ENCODE measurements at places on chromosomes 4 and X.

DNA sequence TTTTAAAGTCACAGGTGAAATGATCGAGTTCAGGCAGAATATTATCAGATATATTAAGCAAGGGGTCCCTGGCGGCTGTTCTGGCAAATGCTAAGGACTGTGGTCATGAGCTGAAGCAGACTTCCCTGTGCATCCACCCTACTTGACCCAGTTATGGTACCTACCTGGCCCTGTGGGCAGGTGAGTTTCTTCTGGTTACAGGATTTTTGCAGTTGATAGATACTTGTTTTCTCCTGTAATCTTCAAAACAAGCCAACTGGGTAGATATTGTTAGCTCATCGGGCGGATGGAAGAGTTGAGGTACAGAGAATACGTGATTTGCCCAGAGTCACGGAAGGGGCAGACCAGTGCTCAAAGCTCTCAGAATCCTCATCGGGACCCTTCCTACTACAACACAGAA is 18.5 kb upstream of the PROM1 start:
- no peak for DNase-seq

DNA sequence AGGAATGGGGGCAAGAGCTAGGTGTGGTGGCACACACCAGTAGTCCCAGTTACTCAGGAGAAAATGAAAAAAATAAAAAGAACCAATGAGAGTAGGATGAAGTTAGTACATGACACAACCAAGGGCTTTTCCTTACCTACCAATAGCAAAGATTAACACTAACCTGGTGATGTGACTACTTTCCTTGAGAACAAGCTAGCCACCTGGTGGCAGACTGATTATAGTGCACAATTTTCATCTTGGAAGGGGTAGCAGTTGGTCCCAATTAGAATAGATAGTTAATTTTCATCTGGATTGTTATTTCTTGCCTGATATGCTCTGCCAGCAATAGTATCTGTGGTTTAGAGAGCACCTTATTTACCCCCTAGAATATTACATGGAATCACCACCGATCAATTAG is 1216.8 kb upstream of the PABPC4L start:
- DNase-seq: peak; percentile 24

GRCh38 chr4:89952458-89952857 is 57.8 kb downstream of the MMRN1 start:
- DNase-seq: no peak

- DNase-seq: no peak
Observed at GRCh38 chr4:26227601-26228229, 93.1 kb upstream of the RBPJ start.

DNA sequence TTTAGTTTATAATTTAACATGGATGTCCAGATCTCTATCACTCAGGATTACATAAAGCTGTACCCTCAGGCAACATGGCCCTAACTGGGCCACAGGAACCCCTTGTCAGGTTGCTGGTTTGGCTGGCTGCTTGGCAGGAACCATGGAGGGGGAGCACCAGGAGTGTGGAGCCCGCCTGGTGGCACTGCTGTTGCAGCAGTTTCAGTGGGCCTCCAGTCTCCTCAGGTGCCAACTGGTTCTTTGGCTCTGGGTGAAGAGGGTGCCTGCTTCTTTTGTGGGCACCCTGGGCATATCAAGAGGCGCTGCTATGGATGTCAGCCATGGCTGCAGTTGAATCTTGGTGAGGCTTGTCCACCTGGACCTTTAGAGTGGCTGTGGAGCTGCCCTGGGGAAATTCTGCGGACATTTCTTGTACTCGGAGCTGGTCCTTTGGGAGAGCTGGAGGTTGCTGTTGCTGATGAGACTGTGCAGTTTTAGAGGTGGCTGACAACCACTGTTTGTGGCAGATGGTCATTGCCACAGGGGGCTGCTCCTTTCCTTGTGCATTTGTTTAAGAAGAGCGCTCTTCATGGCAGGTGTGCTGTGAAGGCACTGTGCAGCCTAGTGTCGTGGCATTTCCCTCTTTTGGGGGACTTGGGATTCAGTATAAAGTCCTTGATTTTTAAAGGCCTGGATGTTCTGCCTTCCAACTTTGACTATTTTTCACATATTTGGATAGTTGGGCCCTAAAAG is 10.3 kb upstream of the SMIM14 start:
- no peak for DNase-seq

DNA sequence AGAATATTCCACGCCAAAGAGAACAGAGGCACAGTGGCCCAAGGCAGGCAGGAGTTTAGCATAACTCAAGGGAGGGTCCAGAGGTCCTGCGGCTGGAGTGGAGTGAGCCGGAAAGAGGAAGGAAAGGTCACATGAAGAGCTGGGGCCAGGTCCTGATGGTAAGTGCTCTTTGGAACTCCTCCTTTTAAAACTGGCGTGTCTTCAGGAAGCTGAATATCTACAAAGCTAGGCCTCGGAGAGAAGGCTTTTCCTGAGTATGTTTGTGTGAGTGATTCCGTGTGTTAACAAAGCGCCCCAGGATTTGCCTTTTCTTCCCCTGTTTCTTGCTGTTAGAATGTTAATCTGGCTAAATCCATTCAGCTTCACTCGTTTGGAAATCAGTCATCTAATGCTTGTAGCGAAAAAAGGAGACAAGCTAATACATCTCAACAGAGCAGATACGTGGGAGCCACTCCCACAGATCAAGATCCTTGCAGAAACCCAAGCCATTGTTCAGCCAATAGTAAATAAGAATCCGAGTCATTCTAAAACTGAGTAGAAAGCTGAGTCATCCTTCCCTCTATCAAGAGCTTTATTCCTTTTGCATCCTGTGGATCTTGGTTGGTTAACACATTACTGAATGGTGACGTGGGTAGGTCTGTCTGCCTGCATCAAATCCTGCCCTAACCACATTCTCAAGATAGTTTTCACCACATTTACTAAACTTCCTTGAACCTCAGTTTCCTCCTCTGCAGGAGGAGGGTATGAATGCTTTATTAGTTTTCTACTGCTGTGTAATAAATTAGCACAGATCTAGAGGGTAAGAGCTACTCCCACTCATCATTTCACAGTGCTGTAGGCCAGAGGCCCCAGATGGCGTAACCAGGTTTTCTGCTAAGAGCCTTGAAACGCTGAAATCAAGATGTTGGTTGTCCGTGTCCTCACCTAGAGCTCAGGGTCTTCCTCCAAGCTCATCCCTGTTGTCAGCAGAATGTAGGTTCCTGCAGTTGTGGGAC is 43.2 kb upstream of the RBM47 start:
- DNase-seq: peak; percentile 97

DNA sequence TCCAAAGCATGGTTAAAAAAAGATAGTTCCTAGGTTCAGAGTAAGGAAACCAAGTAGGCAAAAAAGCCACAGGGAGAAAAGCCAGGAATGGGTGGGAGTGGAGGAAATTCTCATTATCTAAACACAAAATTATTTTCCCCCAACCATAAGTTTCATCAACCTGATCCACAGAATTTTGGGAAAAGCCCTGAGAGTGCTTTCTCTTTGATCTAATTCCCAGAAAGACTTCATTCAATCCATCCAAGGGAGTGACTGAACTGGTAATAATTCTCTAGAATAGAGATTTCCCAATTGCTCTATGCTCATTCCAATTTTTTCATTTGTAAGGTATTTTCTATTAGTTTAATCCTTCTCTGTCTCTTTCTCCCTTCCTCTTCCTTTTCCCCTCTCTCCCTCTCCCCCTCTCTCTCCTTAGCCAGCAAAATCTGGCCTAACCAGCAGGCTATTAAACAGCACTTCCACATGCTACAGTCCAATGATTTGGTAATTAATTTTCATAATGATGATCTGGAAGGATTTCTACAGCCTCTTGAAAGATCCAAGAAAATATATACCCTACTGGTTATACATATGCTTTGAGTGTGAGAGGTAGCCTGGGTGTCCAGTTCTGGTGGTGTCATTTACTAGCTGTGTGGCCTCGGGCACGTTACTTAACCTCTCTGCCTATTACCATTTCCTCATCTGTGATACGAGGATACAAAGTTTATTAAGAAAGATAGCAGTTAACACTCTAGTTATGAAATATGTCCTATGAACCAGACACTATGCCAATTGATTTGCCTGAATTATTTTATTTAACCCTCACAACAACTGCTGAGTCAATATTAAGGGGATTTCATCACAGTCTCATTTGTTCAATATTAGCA is 251.5 kb upstream of the RASGEF1B start:
- DNase-seq: no peak

- DNase-seq: peak; percentile 25
Observed at GRCh38 chrX:52082578-52082977, 13.6 kb upstream of the MAGED4B start.

DNA sequence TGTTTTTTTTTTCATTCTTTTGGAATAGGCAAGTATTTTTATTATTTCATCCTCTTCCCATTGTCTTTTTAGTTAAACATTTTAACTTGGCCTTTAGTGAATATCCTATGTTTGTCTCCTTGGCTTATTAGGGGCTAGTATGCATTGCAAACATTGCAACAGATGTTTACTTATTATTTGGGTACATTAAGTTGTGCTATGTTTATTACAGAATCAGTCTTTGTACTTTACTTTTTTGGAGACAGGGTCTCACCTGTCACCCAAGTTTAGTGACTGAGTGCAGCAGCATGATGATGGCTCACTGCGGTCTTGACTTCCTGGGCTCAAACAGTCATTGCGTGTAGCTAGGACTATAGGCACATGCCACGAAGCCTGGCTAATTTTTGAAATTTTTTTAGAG is 51.1 kb upstream of the NUDT6 start:
- no peak for DNase-seq

- peak; percentile 82 for DNase-seq
Observed at GRCh38 chrX:24395775-24396174, 35.3 kb downstream of the SUPT20HL1 start.

DNA sequence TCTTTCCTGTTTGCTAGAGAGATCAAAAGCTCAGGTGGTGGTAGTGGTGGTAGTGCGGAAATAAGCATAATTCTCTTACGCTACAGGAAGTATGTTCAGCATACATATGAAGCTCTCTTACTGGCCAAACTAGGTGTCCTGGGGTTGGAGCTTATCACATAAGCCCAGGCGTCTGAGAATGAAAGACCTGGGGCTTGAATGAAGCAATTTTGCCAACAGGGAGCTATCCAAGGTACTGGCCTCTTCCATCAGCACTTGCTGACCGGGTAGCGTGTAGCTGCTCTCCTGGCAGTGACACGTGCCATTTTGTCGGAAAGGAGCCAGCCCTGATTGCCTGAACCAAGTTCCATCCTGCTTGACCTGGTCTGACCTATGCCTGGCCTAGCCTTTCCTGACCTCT is 65.9 kb upstream of the HPF1 start:
- DNase-seq: peak; percentile 61

GRCh38 chr4:155690044-155690837 is 23.6 kb downstream of the GUCY1A1 start:
- DNase-seq: no peak

- DNase-seq: no peak
Observed at GRCh38 chr4:99736846-99737245, 79.2 kb upstream of the C4orf54 start.

DNA sequence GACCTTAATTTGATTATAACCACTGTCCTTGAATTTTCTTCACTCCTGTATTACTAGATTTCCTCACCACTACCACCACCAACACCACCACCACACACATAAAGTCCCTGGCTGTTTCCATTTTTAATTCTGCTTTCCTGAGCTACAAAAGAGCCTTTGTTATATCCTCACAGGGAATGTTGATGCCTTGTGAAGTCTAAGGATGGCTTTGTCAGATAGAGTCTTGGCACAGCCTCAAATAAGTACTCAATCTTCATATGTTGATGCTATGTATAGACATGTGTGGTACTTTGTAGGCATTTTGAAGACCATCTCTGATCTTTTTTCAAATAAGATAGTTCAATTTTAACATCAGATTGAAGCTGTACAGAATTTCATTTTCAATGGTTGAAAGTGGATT is 1016.7 kb upstream of the LCORL start:
- no peak for DNase-seq

DNA sequence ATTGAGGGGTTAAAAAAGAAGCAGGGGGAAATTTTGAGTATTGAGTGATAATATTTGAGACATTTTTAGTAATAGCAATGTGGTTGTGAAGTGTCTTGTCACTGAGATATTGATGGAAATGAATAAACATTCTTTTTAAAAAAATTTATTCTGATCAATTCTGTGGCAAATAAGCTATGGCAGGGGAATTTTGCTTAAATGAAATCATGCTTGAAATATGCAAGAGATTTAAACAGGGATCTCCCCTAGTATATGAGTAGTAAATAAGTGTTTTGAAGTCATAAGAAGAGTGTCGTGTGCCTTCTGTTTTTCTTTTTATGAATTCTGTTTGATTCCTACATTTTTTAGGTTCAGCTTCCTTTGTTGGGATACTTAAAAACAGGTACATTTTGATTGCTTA is 23.2 kb downstream of the IL15 start:
- no peak for DNase-seq

DNA sequence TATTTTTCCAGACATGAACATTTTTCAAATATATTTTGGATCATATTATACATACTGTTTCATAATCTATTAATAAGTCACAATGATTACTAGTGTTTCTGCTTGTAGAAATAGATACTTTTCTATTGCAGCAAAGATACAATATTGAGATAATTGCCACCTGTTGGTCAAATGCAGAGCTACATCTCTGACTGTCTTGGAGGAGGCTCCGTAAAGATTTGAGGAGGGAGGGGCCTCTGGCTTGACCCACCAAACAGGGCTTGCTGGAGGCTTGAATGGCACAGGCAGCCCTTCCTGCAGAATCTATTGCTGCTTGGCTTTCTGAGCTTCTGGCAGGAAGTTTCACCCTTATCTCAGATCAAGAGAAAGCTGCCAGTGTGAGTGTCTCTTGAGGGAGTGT is 99.3 kb upstream of the ARMCX2 start:
- DNase-seq: peak; percentile 52

DNA sequence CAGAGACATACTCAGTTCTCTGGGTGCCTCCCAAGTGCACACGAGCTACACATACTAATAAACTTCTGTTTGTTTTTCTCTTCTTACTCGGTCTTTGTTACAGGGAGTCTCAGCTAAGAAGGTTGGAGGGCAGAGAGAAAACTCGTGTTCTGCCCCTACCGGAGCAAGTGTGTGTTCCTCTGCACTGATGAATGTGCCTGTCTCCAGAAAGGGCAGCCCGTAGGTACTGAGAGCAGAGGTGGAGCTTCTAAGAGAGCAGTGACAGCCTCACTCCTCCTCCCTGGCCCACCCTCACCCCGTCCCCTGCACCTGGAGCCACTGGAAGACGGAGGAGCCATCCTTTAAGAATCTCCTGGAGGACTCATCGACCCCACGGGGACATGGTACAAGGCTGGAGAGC is 67.6 kb downstream of the MTNR1A start:
- DNase-seq: no peak

- DNase-seq: peak; percentile 92
Observed at GRCh38 chr4:157992038-157992705, 180.7 kb downstream of the GASK1B start.

DNA sequence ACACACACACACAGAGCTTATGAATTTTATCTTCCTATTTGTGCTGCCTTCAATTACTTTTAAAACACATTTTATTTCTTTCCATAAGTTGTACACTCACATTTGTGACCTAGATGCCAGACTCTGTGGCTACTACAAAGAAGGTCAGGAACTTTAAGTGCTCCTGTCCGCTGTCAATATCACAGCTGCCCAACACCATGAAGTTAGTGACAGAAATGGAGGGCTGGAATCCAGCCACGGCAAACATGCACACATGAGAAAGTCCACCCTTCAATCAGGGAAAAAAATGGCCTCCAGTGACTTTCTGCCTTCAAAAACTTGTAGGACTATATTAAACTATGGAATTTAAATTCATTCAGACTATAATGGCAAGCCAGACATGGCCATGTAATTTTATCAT is 334.4 kb upstream of the FSTL5 start:
- no peak for DNase-seq

- DNase-seq: no peak
Observed at GRCh38 chr4:155609455-155610059, 57.1 kb upstream of the GUCY1A1 start.
